ENCODE measurements at places on chromosomes 12 and 14.

DNA sequence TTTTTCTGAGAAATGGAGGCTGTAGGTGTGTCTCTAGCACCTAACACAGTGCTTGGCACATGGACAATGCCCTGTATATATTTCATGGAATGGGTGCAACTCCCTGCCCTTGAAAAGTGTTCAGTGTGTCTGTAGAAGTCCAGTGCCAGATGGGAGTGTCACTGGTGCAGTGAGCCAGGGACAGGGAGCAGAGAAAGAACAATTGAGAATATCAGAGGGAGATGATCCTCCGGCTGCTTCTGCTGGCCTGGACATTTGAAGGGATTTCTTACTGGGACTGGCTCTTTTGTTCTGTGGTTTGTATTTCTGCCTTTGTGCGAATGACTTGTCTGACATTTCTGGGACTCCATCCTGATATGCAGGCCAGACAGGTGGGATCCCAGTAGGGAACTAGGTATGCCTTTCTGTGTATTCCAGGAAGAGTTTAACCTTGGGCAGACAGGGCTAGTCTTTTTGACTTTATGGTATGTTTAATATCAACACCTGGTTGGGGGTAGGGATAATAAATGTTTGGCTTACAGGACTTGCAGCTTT is 328.0 kb downstream of the NRXN3 start:
- no peak for DNase-seq

DNA sequence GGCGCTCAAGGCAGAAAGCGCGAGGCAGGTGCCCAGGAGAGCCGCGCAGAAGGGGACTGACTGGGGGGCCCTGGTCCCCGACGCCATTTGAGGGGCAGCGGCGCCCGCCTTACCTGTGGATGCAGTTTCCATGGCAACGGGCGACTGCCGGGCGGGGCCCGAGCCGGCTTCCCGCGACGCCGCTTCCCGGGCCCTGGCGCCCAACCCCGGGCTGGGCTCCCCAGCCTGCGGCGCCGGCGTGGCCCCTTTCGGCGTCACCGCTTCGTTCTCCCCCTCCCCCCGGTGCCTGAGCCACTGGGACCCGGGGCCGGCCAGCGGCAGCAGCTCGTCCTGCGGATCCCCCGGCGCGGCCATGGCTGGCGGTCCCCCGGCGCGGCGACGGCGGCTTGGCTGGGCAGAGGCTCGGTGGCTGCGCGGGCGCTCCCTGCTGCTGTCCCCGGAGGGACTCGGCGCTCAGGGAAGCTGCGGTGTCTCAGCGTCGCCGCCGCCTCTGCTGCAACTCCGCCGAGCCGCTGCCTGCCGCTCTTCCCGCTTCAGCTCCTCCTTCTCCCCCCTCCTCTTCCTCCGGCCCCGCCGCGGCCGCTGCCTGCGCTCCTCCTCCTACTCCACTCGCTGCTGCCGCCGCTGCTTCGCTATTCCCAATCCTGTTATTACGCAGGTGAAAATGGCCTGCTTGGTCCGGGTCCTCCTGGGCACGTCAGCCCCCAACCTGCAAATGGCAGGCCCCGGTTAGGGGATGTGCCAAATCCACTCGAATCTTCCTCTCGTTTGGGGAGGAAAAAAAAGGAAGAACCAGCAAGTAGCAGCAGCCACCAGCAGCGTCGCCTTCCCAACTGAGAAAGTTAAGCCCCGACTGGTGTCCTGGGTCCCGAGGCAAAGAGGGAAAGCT is at the start of gene RTN1:
RTN1 (minus strand) TSS at position 500 of the 889 bp plus-strand sequence; CDS start at position 354, 146 bp downstream.
- DNase-seq = peak; percentile 41

- no peak for DNase-seq
Measured at GRCh38 chr12:81284137-81284536, 206.3 kb downstream of the ACSS3 start.

DNA sequence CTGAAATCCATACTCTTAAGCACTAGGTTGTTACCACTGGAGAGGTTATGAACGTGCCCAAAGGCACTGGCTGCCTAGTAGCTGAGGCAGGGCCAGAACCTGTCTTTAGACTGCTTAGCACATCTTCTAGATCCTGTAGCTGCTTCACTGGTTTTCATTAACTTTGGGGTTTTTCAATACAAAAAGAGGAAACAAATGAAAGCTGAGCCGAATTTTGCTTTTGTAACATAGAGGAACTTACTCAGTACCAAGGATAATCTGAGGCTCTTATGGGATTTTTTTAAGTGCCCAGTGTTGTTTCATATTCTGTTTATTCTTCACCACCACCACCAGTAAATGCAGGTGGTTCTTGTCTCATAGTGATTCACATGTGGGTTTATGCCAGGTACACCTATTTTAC is 396.1 kb downstream of the RAD51B start:
- no peak for DNase-seq

- DNase-seq = peak; percentile 64
Measured at GRCh38 chr14:24662753-24663152, 28.8 kb upstream of the GZMB start.

DNA sequence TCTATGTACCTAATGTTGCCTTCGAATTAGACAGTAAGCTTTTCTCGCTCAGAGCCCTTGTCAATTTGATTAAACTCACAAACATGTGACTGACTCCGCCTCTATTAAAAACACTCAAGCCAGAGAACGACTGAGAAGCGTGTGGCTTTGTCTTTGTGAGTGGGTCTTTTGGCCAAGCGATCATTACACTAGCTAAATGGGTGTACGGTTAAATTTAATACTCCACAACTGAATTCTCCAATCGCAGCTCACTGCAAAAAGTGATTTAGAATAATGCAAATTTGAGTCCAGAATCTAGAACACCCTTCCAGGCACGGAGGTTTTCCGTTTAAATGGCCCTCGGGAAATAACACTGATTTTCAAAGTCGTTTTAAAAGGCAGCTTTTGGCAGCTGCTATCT is 253.7 kb downstream of the EFCAB11 start:
- no peak for DNase-seq

- DNase-seq = no peak
Measured at GRCh38 chr12:11607313-11608081, 42.0 kb upstream of the ETV6 start.

- no peak for DNase-seq
Measured at GRCh38 chr12:562634-563033, 100.6 kb downstream of the NINJ2 start.

GRCh38 chr12:98821232-98821631 is 176.1 kb downstream of the APAF1 start:
- DNase-seq = no peak

- DNase-seq = no peak
Measured at GRCh38 chr12:115920395-115921183, 356.9 kb downstream of the MED13L start.

GRCh38 chr14:31897581-31898186 is 179.4 kb upstream of the ARHGAP5 start:
- no peak for DNase-seq

- DNase-seq = no peak
Measured at GRCh38 chr14:33062881-33063280, 124.2 kb downstream of the NPAS3 start.

GRCh38 chr12:89411846-89412245 is 59.5 kb upstream of the DUSP6 start:
- no peak for DNase-seq

DNA sequence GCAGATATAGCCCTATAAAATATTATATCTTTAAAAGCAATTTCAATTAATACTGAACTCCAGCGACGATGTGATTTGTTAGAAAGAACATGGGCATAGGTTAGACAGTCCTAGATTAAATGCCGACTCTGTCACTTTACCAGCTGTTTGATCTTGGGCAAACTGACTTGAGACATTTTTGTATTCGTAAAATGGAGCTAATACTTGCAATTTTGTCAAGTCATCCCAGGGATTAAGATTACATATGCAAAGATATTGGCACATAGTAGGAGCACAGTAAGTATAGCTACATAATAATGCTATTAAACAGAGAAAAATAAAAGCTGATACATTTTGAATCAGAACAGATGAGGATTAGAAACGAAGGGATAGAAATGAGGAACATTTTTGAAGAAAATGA is 9.0 kb downstream of the INSM2 start:
- no peak for DNase-seq
